ENCODE measurements at places on chromosomes 12 and 14. TPM values are rescaled to one million over a fixed set of nuclear protein-coding genes. Genes with fewer than 3 reads are reported as not detected.

- H3K36me3 ChIP-seq = no peaks in the 10 kb centered on the region
- H3K4me1 ChIP-seq = no peaks in the 10 kb centered on the region
- H3K4me3 ChIP-seq = no peak overlapping the region
- no peaks in the 10 kb centered on the region for H3K27me3 ChIP-seq
These were observed 12.4 kb downstream of the CBLN3 start for GRCh38 chr14:24416932-24417619.

GRCh38 chr14:75928690-75929181 is 53.1 kb downstream of the TGFB3 start:
- no peaks in the 10 kb centered on the region for H3K4me1 ChIP-seq
- no peak overlapping the region for H3K27ac ChIP-seq
- no peak overlapping the region for H3K4me3 ChIP-seq
- no peaks in the 10 kb centered on the region for H3K36me3 ChIP-seq
- no peak for DNase-seq

- no peaks in the 10 kb centered on the region for H3K4me1 ChIP-seq
- H3K36me3 ChIP-seq = no peaks in the 10 kb centered on the region
- no peaks in the 10 kb centered on the region for H3K27me3 ChIP-seq
- no peak overlapping the region for H3K4me3 ChIP-seq
These were observed 504.7 kb downstream of the LRFN5 start for GRCh38 chr14:42111355-42111754.

DNA sequence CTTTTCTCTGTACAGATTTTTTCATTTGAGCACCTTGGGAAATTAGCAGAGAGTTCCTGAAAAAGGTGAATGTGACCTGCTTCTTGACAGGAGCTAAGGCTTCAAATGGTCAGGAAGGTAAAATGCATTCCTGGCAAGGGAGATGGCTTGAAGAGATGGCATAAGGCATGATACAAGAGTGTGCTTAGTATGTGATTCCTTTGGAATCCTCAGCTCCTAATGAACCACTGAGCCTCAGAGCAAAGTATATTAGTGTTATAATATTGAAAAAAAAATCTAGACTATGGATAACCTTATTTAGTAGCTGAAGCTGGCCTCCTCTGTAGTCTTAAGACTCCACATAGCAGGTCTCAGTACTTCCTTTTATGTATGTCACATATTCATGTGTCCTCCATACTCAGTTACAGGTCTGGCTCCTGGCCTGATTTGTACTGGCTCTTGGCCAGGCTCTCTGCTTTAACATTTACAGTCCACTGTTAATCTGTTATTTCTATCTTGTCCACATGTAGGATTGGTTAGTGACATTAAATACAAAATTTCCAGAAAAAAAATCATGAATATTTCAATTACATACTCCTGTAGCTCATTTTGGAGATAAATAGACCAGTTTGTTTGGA is 17.9 kb downstream of the TOGARAM1 start:
- DNase-seq = peak; percentile 34
- H3K27ac ChIP-seq = no peak overlapping the region
- no peaks in the 10 kb centered on the region for H3K4me1 ChIP-seq
- no peak overlapping the region for H3K4me3 ChIP-seq
- no peaks in the 10 kb centered on the region for H3K36me3 ChIP-seq
- H3K27me3 ChIP-seq = no peaks in the 10 kb centered on the region

DNA sequence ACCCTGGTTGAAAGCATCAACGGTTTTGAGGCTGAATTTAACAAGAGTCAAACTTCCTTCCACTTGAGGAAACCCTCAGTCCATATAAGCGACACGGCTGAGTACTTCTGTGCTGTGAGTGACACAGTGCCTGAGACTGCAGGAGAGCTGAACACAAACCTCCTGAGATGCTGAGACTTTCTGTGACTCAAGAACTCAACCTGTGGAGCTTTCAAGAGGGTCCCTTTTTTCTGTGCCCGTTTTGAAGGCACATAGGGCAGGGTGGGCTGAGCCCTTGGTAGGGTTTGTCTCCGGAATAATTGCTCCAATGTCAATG is 305.3 kb upstream of the OR4E1 start:
- DNase-seq = no peak
- H3K27me3 ChIP-seq = no peaks in the 10 kb centered on the region
- H3K4me3 ChIP-seq = no peak overlapping the region

DNA sequence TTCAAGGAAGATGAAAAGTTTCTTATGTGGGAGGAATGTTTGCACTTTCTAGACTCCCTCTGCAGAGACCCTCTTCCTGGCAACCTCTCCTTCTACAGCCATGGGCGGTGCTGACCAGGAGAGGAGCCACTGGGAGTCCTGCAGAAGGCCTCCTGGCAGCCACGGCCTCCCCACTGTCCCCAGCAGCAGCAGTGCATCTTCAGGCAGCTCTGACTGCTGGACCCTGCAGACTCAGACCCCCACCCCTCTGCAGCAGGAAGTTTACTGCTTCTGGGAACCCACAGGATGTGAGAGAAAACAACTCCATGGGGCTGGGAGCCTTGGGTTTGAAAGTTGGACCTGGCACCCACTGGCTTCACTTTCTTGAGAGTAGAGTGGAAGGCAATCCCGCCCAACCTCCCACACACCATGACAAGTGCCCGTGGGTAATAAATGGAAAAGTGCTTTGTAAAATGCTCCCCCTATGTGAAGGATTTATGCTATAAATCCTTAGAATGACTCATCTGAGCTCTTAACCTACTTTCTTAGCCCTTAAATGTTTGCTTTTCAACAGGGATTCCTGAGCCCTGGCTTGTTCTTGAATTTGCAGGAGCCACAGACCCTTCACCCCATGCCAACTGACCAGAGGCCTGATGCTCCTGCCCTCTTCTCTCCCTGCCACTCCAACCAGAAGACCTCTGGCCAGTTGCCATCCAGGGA is 37.5 kb upstream of the DDX11 start:
- no peak overlapping the region for H3K4me3 ChIP-seq
- H3K4me1 ChIP-seq = no peaks in the 10 kb centered on the region
- no peak overlapping the region for H3K27ac ChIP-seq
- H3K27me3 ChIP-seq = no peaks in the 10 kb centered on the region

DNA sequence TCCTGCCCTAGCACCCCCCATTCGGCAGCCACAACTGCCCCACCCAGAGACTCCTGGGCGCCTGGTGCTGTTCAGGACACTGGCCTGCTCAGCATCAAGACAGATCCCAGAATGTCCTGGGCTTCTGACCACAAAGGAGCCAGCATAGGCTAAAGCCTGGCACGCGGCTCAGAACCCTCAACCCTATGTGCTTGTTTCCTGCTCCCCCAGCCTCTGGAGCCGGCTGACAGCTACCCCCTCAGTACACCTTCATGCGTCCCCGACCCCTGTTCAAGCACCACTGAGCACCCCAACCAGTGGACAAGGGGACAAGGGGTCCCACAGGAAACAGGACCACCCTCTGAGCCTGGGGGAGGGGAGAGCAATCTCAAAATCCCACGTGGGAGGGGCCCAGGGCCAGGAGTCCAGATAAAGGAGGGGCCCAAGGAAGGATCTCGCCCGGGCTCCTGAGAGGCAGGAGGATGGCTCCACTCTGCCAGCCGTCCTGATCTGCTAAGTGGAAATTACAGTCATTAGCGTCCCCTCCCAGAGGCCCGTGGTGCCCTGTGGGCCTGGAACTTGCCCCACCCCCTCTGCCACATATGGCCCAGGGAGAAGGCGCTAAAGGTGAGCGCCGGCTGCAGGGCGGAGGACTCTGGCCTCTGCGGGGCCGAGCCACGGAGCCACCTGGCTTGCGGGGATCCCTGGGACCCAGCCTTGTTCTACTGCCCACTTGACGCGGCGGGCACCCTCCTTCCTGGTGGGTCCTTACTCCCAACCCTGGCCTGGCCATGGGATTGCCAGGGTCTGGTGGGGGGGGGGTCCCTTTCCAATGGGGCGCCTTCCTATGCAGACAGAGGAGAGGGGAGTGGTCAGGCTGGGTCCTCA is 27.2 kb upstream of the GPR132 start:
- H3K4me3 ChIP-seq = peak overlapping the region; percentile 48
- no peak for DNase-seq
- H3K36me3 ChIP-seq = no peaks in the 10 kb centered on the region
- H3K27me3 ChIP-seq = no peaks in the 10 kb centered on the region
- peak overlapping the region; percentile 52 for H3K27ac ChIP-seq

DNA sequence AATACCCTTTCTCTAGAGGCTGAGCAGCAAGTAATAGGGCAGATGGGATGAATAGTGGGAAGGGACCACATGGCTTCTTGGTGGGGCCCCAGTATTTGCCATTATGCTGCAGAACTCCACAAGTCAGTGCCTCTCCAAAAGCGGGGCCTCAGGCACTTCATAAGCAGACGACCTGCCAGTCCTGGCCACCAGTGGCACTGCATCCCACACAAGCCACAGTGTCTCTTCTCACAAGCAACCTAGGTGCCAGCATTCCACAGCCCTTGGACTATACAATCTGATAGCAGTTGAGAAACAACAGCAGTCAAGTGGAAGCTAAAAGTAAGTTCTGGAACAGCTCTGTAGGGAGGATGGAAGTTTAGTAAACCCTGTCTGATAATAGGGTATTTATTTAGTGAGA is 4.2 kb upstream of the SLC8A3 start:
- peaks cover 8% of the 10 kb centered on the region for H3K27me3 ChIP-seq
- H3K4me3 ChIP-seq = no peak overlapping the region
- peaks cover 3% of the 10 kb centered on the region for H3K4me1 ChIP-seq
- no peaks in the 10 kb centered on the region for H3K36me3 ChIP-seq

The NAV3 gene
- 0.59 TPM for total RNA-seq
